ENCODE measurements at places on chromosomes 4 and X. TPM values are rescaled to one million over a fixed set of nuclear protein-coding genes. Genes with fewer than 3 reads are reported as not detected.
A peak's percentile ranks its signal among the peaks of the same experiment; 100 is the strongest.

- DNase-seq: no peak
Measured at GRCh38 chr4:145019346-145019745, 78.7 kb downstream of the ANAPC10 start.

DNA sequence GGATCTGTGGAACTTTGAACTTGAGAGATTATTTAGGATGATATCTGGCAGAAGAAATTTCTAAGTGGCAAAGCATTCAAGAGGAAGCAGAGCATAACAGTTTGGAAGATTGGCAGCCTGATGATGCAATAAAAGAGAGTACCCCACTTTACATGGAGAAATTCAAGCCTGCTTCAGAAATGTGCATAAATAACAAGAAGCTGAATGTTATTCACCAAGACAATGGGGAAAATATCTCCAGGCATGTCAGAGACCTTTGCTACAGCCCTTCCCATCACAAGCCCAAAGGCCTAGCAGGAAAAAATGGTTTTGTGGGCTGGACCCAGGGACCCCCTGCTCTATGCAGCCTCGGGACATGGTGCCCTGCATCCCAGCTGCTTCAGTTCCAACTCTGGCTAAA, 420.8 kb downstream of the DTHD1 start:
- no peak for DNase-seq

DNA sequence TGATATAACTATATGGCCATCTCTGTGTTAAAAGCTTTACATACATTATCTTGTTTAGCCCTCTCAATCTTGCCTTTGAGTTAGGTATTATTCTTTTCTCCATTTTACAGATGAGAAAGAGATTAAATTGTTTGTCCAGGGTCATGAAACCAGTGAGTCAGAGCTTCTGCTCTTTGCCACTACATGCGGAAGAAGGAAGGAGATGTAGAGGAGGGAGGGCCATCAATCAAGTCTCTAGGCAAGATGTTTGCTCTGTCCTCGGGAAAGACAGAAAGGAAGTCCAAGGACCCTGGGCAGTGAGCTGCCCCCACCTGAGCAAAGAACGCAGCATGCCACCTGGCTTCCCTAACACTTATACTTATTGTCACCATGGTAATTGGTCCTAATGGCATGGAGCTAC, 133.7 kb upstream of the IL1RAPL2 start:
- DNase-seq: peak; percentile 42

MSMO1 gene
- 98.7 TPM for total RNA-seq

GRCh38 chrX:136731207-136731782, 49.4 kb downstream of the ARHGEF6 start:
- no peak for DNase-seq

DNA sequence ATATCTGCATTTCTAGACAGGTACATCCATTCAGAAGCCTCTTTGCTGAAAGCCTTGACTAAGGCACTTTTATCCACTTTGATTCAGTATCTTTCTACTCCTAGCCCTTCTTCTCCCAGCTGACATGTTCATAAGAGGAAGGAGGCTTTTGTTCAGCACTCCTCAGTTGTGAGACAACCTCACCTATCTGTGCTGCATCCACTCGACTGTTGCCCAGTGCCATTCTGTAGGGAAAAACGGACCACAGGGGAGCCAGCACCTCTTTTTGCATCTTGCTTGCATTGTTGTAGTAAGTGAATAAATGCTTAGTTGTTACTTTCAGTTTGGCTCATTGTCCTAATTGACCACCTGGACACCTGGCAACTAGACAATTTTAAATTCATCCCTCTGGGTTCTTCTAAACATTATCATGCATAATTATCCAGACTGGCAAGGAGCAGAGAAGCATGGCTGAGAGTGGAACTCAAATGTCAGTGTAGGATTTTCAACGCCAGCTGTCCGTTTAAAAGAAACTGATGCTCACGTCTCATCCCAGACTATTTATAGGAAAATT, 83.8 kb upstream of the BOD1L1 start:
- DNase-seq: no peak

Data from left colon (tissue), 2 donors.